Stimulated activated CD8-positive, alpha-beta memory T cell treated with anti-CD3 and anti-CD28 coated beads, Interleukin-7, amount 100 ng/mL, for 1 hour (primary cell): ENCODE measurements at places on chromosomes 16 and 17.

GRCh38 chr17:59260722-59261121 lies 40.4 kb downstream of the GDPD1 start:
- no peak for DNase-seq

DNA sequence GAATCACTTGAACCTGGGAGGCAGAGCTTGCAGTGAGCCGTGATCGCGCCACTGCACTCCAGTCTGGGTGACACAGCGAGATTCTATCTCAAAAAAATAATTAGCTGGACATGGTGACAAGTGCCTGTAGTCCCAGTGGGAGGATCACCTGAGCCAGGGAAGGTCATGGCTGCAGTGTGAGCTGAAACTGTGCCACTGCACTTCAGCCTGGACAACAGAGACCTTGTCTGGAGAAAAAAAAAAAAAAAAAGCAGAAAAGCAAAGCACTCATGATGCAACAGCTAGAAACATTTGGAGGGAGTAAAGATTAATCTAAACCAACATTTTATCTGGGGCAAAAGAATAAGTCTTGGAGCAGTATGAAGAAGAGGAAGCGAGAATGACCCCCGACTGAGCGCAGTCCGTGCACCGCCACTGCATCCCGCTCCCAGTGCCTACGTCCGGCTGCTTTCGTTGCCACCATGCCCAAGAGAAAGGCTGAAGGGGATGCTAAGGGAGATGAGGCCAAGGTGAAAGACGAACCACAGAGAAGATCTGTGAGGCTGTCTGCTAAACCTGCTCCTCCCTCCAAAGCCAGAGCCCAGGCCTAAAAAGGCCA lies 8.2 kb downstream of the PRPSAP1 start:
- no peak for DNase-seq

DNA sequence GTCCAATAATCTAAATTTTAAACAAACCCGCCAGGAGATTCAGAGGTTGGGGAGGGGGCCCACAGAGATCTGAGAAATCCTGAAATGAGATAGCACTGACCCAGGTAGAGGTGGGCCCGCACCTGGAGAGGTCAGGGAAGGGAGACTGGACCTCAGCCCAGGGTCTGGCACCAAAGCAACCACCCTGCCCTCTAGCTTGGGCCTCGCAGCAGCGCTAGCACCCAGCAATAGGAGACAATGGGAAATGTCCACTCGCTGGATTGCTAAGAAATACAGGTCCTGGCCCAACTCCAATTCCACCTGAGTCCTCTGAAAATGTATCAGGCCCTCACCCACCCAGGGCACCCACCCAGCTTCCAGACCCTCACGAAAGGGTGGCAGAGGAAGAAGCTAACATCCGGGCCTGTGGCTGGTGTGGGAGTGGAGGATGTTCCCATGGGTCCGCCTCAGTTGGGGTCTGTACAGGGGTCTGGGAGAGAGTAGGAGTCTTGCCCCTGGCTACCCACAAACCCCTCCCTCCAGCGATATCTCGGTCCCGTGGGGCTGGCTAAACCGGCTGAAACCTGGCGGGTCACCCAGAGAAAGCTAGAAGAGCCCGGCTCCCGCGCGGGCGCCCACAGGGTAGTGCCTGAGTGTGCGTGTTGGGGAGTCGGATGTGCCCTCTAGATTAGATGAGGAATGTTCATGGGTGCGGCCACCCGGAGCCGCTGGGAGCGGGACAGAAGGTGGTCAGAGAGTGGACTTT lies 1.1 kb downstream of the PLLP start:
- DNase-seq = no peak

- no peak for DNase-seq
Measured at GRCh38 chr16:83441517-83441916, 366.3 kb upstream of the HSBP1 start.

DNA sequence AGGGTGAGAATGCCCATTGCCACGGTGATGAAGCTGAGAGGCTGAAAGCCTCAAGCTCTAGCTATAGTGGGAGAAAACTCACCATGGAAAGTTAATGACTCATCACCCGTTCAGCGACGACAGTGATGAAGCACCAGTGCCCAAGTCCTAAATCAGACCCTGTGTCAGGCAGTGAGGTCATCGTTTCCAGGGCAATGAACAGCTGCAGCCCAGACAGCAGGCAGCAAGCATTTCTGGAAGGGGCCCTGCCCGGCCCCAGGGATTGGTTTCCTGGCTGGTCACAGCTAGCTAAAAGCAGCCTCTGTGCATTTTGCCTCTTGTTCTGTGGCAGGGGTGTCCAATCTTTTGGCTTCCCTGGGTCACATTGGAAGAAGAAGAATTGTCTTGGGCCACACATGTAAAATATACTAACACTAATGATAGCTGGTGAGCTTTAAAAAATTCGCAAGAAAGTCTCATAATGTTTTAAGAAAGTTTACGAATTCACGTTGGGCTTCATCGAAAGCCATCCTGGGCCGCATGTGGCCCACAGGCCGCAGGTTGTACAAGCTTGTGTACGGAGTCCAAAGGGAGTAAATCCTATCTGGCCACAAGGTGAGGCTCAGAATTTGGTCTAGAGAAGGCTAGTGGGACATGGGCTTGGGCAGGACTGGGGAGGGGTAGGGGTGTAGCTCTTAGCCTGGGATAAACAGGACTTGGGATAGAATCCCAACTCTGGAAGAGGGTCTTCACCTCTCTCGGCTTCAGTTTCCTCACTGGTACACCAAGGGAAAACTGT lies 40.6 kb downstream of the MIS12 start:
- DNase-seq = no peak

- DNase-seq = no peak
Measured at GRCh38 chr17:43377056-43377810, 21.6 kb upstream of the ARL4D start.

DNA sequence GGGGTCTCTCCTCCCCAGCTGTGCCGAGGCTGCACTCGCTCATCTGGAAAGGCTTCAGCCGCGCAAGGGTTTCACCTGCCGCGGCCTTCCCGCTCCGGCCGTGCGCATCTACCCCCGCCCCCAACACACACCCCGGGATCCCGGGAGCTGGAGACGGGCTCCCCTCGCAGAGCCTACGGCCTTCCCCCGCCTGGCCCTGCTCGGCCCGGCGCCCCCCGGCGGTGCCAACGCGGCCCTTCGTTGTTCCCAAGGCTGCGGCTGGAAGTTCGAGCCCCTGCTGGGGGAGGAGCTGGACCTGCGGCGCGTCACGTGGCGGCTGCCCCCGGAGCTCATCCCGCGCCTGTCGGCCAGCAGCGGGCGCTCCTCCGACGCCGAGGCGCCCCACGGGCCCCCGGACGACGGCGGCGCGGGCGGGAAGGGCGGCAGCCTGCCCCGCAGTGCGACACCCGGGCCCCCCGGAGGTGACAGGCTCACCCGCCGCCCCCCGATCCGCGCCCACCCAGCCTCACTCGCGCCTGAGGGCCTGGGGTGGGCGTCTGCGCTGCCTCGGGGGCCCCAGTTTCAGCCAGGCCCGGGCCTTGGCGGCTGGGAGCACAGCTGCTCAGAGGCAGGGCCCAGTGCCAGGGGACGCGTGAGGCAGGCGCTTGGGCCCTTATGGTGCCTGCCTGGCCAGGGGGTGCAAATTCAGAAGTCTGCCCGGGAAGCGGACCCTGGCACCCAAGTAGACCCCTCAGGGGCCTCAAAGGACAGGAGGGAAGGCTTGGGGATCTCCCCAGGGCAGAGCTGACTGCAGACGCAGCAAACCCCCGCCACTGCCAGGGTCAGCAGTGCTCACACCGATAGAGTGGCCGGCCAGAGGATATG lies 11.2 kb downstream of the GALK1 start:
- peak; percentile 45 for DNase-seq

- no peak for DNase-seq
Measured at GRCh38 chr17:40442392-40443195, 656 bp upstream of the IGFBP4 start.

- DNase-seq = no peak
Measured at GRCh38 chr16:88306860-88307545, 75.8 kb upstream of the ZNF469 start.

DNA sequence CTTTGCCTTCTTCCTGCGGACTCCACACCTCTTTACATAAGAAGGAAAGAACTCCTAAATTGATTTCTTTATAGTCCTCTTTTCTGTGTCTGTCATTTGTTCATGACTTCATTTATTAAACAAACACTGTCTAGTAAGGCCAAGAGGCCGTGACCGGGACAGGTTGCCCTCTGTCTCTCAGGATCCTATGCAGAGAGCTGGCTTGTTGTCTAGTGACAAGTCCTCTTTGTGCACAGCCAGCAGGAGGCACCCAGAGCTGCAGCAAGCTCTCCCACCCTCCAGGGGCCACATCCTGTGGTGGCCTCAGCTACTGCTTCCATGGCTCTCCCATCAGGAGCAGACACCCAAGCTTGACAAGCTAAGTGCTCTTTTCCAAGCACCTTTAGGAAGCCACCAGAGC lies 50.6 kb downstream of the PLD6 start:
- DNase-seq = no peak

DNA sequence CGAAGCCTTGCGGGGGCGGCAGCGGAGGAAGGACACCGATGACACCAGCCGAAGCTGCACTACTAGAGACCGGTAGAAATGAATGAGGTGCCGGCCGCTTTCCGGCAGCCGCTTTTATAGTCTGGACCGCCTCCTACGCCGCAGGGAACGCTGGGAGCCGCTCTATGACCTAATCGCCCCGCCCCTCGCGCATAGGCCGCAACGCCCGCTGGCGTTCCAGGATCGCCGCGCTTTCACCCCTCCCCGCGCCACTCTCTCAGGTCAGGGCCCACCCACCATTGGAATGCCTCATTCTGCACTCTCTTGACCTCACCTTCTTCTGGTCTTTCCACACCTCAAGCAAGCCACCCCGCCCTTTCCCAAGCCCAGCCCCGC lies at the start of gene DDX5:
DDX5 (minus strand) TSS at position 89 of the 375 bp plus-strand sequence. CDS start 170 bp downstream, outside the sequence.
- peak; percentile 95 for DNase-seq

DNA sequence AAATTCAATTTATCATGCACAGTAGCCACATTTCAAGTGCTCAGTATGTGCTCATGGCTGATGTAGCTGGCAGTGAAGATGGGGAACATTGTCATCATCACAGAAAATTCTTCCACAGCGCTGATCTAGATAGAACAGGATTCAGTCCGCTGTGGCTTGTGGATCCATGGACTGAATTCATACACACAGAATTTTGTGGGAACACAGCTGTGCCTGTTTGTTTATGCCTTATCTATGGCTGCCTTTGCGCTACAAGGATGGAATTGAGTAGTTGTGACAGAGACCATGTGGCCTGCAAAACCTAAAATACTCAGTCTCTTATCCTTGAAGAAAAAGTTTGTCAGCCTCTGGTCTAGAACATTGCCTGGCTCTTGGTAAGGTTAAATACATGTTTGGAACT lies 128.4 kb downstream of the PRKCB start:
- no peak for DNase-seq

GRCh38 chr16:74252329-74252728 lies 44.3 kb upstream of the PSMD7 start:
- DNase-seq = no peak

DNA sequence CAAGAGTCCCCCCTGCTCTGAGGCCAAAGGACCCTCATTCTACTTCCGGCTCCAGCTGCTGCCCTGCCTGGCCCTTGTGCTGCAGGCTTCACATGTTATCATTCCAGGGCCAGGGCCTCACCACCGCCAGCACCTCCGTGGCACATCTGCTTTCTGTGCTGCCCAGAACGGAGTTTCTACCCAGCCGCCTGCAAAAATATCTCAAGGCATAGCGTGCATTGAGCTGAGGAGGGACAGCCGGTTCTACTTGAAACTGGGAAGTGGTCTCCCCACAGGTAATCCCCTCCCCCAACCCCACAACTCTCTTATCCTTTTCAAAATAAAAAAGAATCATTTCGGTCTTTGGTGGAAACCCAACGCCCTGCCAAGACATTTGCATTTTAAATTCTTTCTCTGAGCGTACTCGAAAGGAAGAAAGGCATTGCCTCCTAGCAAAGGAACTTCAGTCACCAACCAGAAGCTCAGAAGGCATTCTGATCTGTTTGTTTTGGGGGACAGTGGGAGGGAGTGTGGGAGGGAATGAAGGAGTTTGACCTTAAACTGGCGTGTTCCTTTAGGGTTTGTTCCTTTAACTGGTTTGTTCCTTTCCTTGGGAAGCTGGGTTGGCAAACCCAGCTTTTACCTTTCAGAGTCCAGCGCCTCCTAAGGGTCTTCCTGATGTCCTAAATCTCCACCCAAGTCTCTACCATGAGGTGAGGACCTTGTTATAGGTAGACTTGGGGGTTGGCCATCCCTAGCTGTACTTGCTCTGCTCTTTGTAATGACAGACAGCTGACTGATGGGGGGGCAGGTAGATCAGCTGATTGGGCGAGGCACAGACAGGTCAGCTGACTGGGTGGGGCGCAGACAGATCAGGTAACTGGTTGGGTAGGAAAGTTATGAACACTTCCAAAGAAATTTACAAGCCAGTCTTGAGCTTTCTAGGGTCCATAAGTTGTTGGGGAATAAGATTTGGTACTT lies 33.4 kb upstream of the PIK3R6 start:
- no peak for DNase-seq

GRCh38 chr17:76090517-76091129 lies 11.6 kb downstream of the ZACN start:
- no peak for DNase-seq

- no peak for DNase-seq
Measured at GRCh38 chr16:23557779-23558702, 514 bp downstream of the UBFD1 start.

DNA sequence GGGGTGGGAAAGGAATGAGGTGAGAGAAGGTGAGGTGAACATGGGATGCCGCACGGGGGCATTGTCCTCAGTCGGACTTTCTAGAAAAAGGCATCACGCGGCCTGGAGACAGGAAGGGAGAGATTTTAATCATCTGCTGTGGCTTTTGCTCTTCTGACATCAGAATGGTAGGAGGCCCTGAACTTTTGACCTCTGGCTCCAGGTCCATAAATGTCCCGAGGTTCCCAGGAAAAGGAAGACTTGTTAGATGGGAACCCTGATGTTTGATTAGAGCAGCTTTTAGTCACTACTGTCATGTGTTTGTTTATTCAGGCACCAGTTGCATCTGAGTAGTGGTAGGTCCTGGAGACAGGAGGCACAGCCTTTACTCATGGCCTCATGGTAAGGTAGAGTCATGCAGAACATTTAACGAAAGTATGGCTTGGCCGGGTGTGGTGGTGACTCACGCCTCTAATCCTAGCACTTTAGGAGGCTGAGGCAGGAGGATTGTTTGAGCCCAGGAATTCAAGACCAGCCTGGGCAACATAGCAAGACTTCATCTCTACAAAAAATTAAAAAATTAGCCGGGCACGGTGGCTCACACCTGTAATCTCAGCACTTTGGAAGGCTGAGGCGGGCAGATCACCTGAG lies 203.1 kb downstream of the MSI2 start:
- DNase-seq = no peak

GRCh38 chr17:27593232-27593856 lies 37.6 kb upstream of the LGALS9 start:
- no peak for DNase-seq

DNA sequence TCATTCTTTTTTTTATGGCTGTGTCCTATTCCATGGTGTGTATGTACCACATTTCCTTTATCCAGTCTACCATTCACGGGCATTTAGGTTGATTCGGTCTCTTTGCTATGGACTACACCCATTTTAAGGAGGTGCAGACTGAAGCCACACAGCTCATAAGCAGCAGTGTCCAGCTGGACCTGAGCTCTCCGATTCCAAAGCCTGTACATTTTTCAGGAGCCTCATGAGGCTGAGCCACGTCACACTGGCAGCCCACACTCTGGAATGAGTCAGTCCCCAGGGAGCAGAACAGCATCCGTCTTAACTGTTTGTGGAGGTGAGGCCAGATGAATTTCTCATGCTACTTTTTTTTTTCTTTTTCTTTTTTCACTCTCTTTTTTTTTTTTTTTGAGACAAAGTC lies 116.1 kb downstream of the C16orf95 start:
- no peak for DNase-seq
